ENCODE measurements at places on chromosomes 4 and X.

DNA sequence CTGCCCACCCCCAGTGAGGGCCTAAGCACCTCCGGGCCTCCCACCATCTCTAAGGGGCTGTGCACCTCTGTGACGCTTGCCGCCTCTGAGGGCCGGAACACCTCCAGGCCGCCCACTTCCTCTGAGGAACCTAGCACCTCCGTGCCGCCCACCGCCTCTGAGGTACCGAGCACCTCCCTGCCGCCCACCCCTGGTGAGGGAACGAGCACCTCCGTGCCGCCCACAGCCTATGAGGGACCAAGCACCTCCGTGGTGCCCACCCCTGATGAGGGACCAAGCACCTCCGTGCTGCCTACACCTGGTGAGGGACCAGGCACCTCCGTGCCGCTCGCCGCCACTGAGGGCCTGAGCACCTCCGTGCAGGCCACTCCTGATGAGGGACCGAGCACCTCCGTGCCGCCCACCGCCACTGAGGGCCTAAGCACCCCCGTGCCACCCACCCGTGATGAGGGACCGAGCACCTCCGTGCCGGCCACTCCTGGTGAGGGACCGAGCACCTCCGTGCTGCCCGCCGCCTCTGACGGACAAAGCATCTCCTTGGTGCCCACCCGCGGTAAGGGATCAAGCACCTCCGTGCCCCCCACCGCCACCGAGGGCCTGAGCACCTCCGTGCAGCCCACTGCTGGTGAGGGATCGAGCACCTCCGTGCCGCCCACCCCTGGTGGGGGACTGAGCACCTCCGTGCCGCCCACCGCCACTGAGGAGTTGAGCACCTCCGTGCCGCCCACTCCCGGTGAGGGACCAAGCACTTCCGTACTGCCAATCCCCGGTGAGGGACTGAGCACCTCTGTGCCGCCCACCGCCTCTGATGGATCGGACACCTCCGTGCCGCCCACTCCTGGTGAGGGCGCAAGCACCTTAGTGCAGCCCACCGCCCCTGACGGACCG lies 977 bp downstream of the MAGEE1 start:
- H3K4me3 ChIP-seq = peak overlapping the region; percentile 57
- H3K27me3 ChIP-seq = no peaks in the 10 kb centered on the region
- H3K4me1 ChIP-seq = no peaks in the 10 kb centered on the region
- no peaks in the 10 kb centered on the region for H3K36me3 ChIP-seq
- no peak for DNase-seq

GRCh38 chr4:7610022-7610670 lies 175.4 kb upstream of the PSAPL1 start:
- peaks cover 6% of the 10 kb centered on the region for H3K27me3 ChIP-seq
- no peak for DNase-seq
- H3K4me1 ChIP-seq = no peaks in the 10 kb centered on the region

DNA sequence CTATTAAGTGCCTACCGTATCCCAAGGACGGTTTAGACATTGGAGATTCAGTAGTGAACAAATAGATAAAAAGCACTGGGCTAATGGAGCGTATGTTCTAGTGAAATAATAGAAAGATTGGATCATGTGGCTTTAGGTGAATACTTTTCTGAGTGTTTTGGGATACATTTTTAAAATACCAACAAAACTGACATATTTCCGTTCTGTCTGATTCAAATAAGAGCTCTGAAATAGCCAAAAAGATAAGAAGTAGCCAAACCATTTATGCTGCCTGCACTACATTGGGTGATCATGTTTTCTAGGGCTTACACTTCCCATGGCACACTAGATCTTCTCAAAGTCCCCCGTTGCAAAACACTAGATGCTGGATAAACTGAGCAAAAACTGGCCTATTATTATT lies 14.2 kb downstream of the IGFBP7 start:
- no peaks in the 10 kb centered on the region for H3K4me1 ChIP-seq
- no peak for DNase-seq
- no peaks in the 10 kb centered on the region for H3K27me3 ChIP-seq

GRCh38 chrX:103061486-103061885 lies 2.5 kb downstream of the BEX1 start:
- no peak overlapping the region for H3K27ac ChIP-seq
- no peak for DNase-seq
- H3K36me3 ChIP-seq = no peaks in the 10 kb centered on the region
- H3K27me3 ChIP-seq = peaks cover 57% of the 10 kb centered on the region
- no peak overlapping the region for H3K4me3 ChIP-seq

DNA sequence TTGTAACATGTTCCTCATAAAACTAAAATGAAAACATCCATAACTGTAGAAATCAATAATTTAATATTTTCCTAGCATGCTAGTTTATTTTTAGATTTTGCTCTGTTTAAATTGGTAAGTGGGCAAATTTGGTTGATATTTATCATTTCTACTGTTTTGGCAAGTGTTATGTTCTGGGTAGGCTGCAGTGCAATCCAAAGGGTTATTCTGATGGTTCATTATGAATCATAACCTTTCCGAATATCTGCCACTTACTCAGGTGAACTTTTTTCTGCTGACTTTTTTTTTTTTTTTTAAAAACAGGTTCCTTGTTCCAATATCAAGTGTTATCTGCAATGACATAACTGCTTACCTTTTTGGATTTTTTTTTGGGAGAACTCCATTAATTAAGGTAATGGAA lies 52.0 kb downstream of the CDS1 start:
- no peak overlapping the region for H3K27ac ChIP-seq
- no peaks in the 10 kb centered on the region for H3K36me3 ChIP-seq
- H3K27me3 ChIP-seq = no peaks in the 10 kb centered on the region
- H3K4me3 ChIP-seq = no peak overlapping the region
- no peak for DNase-seq

- no peaks in the 10 kb centered on the region for H3K27me3 ChIP-seq
- H3K4me3 ChIP-seq = no peak overlapping the region
- no peaks in the 10 kb centered on the region for H3K4me1 ChIP-seq
- no peak for DNase-seq
Observed at GRCh38 chrX:16465081-16465876, 184.7 kb upstream of the S100G start.

DNA sequence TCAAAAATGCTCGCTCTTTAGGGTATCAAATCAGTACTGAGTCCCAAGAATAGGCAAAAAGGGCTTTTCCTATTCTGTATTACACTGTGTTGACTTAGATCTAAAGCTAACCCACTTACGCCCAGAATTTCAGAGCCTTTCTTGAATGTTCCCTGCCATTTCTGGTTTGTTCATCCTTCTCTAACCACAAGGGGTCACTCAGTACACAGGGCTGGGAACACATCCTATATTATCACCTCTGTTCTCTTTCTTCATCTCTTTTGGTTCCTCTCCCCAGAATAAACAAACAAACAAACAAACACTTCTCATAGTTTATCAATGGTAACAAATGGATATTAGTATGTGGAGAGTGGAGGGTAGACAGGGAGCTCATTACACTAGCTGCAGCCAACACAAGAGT lies 25.5 kb upstream of the MORC4 start:
- no peaks in the 10 kb centered on the region for H3K36me3 ChIP-seq
- no peak for DNase-seq
- H3K27me3 ChIP-seq = peaks cover 55% of the 10 kb centered on the region
- no peak overlapping the region for H3K4me3 ChIP-seq

GRCh38 chrX:63761639-63762038 lies 23.4 kb downstream of the ARHGEF9 start:
- no peaks in the 10 kb centered on the region for H3K4me1 ChIP-seq
- H3K4me3 ChIP-seq = no peak overlapping the region
- no peaks in the 10 kb centered on the region for H3K27me3 ChIP-seq

GRCh38 chrX:39309018-39309635 lies 507.9 kb downstream of the MID1IP1 start:
- H3K4me1 ChIP-seq = no peaks in the 10 kb centered on the region
- peak overlapping the region; percentile 15 for H3K27ac ChIP-seq
- DNase-seq = no peak
- H3K27me3 ChIP-seq = peaks cover 50% of the 10 kb centered on the region
- no peak overlapping the region for H3K4me3 ChIP-seq
